ENCODE measurements at places on chromosomes 12 and 14.

DNA sequence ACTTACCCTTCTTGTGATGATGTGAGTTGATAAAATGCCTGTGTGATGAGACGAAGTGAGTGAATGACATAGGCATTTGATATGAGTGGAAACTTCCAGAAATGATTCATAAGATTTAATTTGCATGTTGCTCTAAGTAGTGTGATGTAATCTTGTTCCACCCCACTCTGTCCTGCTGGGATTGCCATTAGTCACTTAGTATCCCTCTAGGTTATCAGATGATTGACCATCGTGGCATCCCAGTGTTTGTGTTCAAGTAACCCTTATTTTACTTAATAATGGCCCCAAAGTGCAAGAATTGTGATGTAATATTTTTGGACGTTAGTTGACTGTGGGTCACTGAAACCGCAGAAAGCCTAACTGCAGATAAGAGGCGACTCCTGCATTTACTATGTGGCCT lies 214.4 kb upstream of the DIO2 start:
- no peak for DNase-seq

GRCh38 chr14:102784892-102785594 lies 7.8 kb downstream of the TRAF3 start:
- DNase-seq: no peak

DNA sequence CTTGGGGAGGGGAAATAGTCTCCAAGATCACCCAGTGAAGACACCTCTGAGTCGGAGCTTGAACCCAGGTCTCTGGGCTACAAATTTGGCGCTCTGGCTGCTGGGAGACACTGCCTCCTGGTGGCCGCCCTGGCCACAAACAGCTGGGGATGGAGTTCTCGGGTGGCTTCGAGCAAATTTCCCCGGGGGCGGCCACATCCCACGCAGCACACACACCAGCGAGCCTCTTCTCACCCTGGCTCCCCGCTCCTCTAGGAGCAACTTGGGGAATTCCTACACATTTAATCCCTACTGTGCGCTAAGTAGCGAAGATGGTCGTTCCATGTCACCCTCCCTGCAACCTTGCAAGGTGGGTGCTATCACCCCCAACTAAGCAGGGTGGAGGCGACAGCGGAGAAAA lies 66.2 kb upstream of the BEGAIN start:
- DNase-seq: peak; percentile 54

GRCh38 chr12:81300454-81300853 lies 222.6 kb downstream of the ACSS3 start:
- no peak for DNase-seq

GRCh38 chr14:104138718-104139459 lies 502 bp downstream of the KIF26A start:
- no peak for DNase-seq

DNA sequence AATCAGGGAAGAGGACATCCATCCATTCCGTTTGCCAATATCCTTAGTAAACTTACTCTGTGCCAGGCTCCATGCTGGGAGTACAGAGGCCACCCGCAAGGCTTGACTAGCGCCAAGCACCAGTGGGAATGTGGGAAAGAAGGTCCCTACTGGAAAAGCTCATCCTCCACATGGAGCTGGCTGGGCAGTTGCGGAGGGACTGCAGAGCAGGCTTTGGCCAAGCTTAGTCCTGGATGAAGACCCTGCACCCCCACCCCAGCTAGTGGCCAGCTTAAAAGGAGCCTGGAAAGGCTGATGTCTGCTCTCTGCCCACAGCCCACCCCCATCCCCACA lies 22.4 kb upstream of the EIF2B2 start:
- no peak for DNase-seq

DNA sequence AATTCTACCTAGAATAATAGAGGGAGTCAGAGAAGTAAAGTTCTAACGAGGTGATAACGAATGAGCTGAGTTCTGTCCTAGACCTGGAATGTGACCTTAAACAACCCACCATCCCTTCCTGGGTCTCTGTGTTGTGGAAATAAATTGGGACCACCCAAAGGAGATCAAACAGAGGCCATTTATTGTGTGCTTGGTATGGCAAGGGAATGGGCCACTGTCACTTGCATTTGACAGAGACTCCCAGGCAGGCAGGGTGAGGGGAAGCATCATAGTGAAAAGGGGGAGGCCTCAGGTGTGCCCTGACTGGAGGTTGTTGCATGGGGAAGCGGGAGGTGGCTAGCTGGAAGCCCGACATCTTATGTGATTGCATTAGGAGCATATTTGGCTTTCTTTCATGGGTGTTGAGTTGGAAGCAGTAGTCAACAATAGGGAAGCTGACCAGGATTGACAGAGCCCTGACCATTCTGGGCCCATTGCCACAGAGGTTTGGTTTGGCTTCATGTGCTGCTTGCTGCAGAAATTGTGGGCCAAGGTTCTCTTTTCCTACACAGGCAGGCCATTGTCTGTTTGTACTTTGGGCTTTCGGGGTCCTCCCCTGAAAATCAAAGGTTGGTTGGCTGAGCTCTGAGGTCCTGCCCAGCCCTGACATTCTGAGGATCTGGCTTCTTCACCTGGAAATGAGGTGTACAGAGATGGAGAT lies 17.6 kb upstream of the FAM181A start:
- DNase-seq: no peak

GRCh38 chr12:131188131-131189050 lies 234.7 kb downstream of the ADGRD1 start:
- no peak for DNase-seq

- no peak for DNase-seq
Observed at GRCh38 chr12:26846416-26846815, 13.4 kb upstream of the ITPR2 start.

DNA sequence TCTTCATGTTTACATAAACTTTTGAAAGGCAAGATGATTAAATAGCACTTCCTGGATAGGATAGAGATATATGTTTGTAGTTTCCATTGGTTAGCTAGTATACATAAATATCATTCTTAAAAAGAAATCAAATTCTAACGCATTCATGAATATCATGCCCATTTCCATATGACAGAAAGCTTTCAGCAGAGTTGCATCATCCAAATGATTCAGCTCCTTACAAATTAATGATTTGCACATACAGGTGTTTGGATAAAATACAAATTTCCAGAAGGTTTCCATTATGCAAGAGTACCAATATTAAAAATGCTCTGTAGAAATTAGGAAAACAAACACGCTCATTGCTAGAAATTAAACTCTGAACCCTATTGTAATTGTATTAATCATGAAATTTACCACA lies 264.4 kb downstream of the FOXG1 start:
- DNase-seq: no peak

- no peak for DNase-seq
Observed at GRCh38 chr14:72532686-72533454, 361.0 kb downstream of the DPF3 start.

DNA sequence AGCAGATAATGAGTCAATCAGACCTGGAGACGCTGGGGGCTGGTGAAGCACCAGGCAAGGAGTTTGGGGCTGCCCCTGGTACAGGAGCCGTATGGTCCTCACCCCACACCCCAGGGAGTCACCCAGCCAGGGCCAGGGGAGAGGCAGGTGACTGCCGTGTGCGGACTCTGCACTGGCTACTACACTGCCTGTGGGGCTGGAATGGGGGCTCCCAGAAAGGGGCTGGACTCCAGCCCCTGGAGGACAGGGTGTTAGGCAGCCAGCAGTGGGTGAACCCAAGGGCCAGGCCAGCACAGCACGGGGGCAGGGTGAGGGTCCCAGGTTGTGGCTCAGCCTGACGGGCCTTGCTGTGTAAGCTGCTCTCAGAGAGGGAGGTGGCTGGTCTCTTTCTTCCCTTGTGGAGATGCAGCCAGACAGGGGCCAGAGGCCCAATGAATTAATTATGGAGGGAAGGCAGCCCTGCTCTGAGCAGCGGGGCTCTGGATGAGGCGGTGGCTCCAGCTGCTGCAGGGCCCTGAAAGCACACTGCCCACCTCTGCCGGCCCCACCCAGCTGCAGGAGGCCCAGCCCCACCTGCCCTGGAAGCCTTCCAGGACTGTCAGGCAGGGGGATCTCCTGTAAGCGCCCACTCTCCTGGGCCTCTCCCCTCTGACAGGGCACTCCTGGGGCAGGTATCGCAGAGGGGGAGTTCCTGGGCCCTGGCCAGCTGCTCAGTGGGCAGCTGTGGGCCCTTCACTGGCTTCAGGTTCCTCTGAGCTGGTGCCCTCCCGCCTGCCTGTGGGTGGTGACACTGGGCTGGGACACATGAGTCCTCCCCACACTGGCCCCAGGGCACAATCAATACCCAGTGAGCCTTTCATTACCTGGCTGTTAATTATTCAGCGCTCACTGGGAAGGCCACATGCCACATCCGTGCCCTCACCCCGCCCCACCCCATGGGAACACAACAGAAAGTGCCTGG lies 142.5 kb upstream of the C14orf180 start:
- DNase-seq: no peak

- DNase-seq: no peak
Observed at GRCh38 chr14:20986811-20987210, 3.0 kb upstream of the METTL17 start.

DNA sequence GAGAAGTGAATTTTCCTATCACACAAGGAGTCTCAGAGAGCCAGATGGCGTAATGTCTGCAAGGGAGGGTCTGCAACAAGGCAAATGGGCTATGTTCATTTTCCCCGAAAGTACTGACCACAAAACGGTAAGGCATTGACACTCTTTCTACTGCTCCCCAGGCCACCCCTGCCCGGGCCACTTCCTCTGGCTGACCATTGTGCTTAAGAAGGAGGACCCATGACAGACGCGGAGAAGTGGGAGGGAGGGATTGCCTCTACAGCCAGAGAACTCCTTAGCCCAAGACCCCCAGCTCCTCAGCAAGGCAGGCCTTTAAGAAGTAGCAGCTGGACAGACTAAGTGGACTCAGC lies 1.2 kb downstream of the NCKAP5L start:
- DNase-seq: no peak

- no peak for DNase-seq
Observed at GRCh38 chr14:96574633-96575632, 72.8 kb downstream of the PAPOLA start.

DNA sequence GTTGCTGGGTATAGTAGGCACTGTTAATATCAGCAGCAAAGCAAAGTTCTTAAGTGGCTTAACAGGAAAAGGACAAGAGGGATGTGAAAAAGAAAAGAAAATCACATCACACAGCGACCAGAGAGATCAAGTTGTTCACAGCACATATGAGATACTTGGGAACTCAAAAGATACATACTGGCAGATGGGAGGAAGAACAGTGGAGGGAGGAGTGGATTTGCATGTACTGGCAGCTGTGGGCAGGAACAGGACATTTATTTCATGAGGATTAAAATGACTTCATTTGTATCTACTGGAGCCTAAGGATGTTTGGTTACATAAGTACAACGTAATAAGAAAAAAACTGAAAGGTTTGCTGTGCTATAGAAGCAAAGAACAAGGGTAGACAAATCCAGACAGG lies 136.5 kb upstream of the IFNG-AS1 start:
- no peak for DNase-seq

GRCh38 chr12:15276088-15276698 lies 46.1 kb upstream of the PTPRO start:
- peak; percentile 4 for DNase-seq

DNA sequence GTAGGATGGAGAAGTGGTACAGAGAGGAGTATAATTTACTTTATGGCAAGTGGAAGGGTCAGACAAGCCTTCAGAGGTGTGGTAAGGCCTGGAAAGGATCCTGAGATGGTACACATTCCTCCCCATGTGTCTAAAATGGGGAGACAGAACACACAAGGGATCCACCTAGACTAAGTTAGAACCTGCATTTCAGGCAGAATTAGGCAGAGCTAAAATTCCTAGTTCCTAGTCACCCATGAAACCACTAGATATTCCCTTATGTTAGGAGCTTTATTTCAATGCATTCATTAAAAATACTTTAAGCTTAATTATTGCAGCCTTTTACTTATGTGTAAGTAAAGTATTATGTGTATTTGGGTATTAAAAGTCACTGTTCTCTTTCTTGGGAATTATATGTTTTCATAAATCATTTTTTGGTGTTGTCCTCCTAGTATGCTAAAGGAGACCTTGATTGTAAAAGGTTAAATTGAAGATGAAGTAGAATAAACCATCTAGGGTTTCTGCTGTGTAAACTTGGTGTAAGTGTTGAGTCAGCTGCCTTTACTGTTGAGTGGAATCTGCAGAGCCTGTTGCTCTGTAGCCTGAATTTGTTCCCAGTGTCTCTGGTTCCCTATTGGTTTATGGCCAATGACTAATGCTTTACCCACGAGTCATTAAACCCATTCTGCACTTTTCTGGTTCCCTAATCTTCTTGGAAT lies 423.2 kb downstream of the ATP23 start:
- DNase-seq: no peak

DNA sequence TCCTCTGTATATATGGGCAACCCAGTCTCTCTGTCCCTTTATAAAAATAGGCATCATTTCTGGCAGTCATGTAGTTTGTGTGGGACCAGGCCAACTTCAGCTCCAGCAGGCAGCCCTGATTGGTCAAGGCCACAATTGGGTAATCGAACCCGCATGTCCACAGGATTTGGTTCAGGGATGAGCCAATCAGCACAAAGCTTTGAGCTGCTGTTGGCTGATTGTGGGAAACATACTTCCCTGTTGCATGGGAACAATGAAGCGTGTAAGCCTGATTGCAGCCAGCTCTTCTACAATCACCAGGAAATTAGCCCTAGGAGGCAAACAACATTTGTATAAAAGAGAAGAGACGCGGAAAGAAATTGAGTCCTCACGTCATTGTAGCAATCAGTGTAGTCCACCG lies 328.6 kb downstream of the PCNX1 start:
- DNase-seq: no peak

GRCh38 chr14:95164506-95164905 lies 7.2 kb upstream of the DICER1 start:
- no peak for DNase-seq

DNA sequence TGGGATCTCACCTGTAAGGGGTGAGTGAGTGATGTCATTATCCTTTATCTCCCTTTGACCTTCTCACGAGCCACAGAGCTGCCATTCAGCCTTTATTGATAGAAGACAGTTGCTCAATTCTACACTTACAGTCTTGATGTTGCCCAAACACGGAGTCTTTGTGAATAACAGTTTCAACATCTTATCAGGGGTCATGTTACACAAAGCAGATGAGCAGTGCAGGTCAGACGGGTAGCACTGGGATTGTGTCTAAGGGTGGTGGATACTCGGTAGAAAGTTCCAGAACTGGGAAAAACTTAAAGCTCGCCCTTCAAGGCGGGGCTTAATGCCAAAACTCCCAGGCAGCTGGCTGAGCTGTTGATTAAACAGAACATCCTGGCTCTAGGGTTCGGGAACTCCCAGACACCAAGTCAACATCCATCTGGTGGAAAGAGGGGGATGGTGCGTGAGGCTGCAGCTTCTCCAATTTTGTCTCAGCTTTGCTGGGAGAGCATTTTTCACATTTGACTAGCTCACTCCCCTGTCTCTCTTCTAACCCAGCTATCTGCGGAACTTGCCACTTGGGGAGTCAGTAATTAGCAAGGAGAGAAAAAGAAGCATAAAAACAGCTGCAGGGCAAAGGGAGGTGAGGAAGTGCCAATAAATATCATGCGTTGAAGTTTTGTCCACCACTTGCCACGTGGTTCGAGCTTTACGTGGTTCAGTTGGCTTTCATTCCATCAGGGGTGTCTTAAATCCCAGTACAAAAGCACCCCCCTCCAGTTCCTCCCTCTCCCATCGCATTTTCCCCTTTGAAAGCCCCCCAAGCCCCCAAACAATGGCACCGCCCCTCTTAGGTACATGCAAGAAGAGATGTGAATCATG lies 31.0 kb downstream of the FOXN4 start:
- no peak for DNase-seq
